Hematopoietic multipotent progenitor cell treated with erythropoietin and hydrocortisone succinate and interleukin-3 and kit ligand, for 8 days (in vitro differentiated cells): ENCODE measurements at places on chromosomes 11 and 22.

GRCh38 chr11:92225125-92225567 lies 528 bp downstream of the FAT3 start:
- no peak for DNase-seq

- DNase-seq = peak; percentile 87
These were observed 49.0 kb upstream of the AMPD3 start for GRCh38 chr11:10405865-10406592.

DNA sequence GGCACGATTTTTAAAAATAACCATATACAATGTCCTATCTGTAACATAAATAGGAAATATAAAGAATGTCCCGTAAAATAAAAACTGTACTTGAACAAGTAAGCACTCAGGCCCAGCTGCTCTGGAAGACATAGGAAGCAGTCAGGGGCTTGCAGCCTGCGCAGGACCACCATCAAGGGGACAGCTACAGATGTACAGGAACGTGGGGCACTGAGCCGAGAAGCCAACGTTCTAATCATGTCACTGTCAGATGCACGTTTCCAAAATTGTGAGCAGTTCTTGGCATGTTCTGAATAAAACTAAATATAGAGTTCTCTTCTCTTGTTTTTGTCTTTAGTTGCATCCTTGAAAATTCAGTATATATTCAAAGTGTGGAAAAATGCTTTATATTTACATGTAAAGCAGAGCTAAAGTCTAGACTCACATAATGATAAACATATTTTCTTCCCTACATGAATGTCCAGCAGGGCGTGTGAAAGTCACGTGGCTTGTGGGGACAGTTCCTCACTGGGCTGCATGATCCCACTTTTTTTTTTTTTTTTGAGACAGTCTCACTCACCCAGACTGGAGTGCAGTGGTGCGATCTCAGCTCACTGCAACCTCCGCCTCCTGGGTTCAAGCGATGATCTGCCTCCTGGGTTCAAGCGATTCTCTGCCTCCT lies 28.4 kb upstream of the TSPAN18 start:
- DNase-seq = no peak

GRCh38 chr22:39282645-39283321 lies 36.6 kb downstream of the RPL3 start:
- no peak for DNase-seq

DNA sequence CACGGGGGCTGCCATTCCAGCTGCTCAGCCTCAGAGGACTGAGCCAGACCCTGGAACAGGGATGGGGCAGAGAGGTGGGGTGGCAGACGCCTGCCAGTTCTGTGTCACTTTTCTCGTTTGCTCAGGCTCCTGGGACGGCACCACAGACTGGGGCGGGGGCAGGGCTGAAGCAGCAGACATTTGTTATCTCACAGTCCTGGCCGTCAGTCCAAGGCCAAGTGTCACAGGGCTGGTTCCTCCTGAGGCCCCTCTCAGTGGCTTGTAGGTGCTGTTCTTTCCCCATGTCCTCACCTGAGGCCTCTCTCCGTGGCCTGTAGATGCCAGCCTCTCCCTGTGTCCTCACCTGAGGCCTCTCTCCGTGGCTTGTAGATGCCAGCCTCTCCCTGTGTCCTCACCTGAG lies 24.7 kb downstream of the TPCN2 start:
- peak; percentile 65 for DNase-seq
